Posterior cingulate gyrus (tissue), 11 donors: ENCODE measurements at places on chromosomes 2 and 18.

DNA sequence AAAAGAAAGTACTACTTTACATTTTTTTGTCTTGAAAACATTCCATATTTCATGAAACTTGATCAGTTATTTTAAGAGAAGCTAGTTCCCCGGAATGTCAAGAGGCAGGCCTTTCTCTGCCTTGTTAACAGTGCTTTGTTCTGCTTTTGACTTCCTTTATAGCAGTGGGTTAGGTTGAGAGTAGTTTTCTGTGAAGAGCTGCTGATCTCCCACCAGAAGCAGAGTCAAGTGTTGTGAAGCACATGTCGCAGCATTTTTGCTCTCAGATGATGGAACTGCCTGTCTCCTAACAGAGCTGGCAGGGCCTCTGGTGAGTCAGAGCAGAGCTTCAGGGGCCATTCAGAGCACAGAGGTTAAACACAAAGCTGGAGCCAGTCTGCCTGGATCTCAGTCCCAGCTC lies 871.8 kb downstream of the SLC4A3 start:
- no peak for DNase-seq

- DNase-seq, result peak; percentile 82
Measured at GRCh38 chr2:104856086-104856972, 2.4 kb downstream of the POU3F3 start.

DNA sequence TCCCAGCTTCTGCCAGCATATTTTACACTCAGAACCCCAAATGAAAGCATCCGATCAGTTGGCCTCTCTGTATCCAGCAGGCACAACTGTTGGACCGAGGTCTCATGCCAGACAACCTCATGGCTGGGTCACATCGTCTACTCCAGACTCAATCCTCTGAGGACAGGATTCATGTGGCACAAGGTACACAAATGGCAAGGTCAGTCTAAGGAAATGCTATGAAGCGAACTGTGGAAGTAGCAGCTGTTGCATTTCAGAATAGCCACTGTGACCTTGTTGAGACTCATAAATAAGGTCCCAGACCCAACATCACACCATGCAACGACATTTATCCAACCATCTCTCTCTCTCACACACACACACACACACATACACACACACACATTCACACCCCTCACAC lies 7.1 kb upstream of the FZD7 start:
- DNase-seq, result no peak

DNA sequence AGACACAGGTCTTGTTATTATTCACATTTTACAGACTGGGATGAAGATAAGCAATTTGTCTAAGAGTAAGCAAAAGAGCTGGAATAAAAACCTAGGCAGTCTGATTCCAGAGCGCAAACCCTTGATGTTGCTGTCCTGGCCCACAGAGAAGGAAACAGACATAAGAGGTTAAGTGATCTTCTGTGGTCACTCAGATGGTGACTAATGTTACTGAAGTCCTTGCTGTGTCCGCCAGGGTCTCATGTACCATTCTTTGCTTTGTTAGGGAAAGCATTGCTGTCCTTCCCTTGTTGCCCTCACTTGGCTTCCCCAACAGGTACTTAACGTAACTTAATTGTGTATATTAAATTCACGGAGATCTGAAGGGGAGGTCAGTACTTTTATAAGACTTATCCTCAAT lies 14.9 kb upstream of the FAP start:
- no peak for DNase-seq

DNA sequence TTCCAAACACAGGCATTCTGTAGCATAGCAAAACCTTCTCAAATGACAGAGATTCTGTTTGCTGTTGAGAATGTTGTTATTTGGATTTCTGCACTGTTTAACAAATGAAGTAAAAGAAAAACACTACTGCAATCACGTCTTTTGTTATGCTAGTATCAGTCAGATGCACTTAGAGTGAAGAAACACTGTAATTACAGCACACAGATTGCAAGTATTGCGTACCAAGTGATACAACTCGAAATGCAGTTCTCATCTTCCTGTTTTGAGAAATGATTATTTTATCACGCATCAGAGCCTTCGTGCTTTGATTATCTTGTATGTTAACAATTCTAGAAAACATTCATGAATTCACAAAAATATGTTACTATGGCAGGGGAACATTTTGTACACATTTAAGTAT lies 41.8 kb upstream of the KLF11 start:
- DNase-seq, result no peak

DNA sequence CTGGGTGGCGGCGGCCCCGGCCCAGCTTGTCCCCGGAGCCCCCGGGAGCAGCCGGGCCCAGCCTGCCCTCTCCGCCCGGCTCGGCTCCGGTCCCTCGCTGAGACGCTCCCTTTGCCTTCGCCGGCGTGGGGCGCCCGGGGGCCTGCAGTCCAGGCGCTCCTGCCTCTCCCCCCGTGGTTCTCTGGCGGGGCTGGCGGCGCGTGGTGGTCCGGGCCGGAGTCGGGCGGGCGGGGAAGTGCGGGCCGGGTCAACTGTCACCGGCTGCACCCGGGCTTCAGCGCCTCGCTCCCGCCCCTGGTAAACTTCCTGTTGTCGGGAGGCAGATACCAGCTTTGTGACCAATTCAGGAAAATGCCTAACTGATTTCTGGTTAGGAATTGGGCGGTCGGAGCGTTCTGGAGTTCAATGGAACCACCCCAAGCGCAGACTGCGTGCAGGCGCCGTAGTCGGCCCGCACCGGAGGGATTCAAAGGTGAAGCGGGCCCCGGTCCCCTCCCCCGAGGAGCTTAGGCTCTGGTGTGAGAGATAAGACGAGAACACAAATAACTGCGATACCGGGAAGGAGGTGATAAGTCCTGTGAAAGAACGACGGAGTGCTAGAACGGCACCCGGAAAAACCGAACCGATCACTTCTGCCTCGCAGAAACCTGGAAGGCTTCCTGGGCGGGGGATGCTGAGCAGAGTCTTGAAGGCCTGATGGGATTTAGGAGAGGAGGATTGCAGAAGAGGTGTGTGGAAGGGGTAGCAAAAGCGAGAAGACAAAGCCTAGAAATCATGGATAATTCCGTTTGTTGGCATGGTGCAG lies 891 bp downstream of the CAB39 start:
- no peak for DNase-seq

GRCh38 chr2:205003288-205003687 lies 458.0 kb downstream of the PARD3B start:
- no peak for DNase-seq

DNA sequence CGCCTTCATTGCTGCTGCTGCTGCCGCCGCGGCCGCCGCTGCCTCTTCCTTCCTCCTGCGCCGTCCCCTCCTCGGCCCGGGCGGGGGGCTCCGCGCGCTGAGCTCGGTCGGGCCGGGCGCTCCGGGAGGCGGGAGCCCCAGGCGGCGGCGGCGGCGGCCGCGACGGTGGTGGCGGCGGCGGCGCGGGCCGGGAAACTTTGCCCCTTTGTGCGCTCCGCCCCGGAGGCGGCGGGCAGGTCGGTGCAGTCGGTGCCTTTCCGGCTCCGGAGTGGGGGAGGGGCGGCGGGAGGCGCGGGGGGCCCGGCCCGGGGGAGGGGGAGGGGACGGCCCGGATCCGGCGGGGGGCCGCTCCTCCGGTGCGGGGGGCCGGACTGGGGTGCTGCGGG lies 205 bp downstream of the TET3 start:
- peak; percentile 55 for DNase-seq

DNA sequence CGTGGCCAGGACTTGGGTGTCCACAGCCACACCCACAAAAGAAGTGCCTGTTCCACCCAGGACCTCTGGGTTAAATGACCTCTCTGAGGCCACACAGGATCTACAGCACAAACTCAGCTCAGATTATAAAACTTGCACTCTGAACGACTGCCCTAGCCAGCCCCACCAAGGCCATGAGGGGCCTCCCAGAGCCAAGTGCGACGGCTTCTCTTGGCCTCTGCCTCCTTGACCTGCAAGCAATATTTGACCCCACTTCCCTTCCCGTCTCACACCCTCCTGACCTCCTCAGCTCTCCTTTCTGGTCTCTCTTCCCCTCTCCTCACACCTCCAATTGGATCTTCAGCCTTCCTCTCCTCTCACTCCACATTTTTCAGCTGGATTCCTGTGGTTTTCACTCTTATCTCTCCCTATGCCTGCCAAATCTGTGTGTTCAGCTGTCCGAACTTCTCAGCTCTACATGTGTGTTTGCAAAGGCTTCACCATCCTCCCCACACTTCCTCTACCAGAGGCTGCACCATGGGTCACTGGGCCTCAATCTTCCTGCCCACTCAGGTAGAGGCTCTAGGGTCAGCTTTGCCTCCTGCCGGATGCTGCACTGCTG lies 25.3 kb upstream of the STEAP3 start:
- DNase-seq, result peak; percentile 31

DNA sequence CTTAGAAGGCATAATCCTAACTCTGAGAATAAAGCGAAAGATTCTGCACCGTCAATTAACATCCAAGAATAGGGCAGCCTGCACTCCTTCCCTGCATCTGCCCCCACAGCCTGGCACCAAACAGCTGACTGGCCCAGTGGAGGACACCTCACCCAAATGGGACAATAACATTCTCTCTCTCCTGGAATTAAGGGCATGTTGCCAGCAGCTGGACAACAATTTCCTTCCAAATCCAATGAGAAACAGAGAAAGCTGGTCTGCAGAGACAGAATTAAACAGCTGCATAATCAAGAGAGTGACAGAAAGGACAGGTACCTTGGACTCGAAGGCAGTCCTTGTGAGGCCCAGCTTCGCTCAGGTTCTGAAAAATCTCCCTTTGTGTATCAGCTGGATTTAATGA lies 15.0 kb downstream of the COX7A2L start:
- no peak for DNase-seq
